Dermis blood vessel endothelial cell (primary cell): ENCODE measurements at places on chromosomes 7 and 10. TPM values are rescaled to one million over a fixed set of nuclear protein-coding genes. Genes with fewer than 3 reads are reported as not detected.

FAM237B gene
- not detected in 2 replicates for total RNA-seq

ANKRD16 gene
- 5.8 and 7.0 TPM in 2 replicates for total RNA-seq

SPDYE1 gene
- not detected in 2 replicates for total RNA-seq

ZNHIT1 gene
- 70.9 and 122 TPM in 2 replicates for total RNA-seq

SPDYE5 gene
- total RNA-seq = not detected in 2 replicates
